Stimulated activated CD4-positive, alpha-beta T cell treated with anti-CD3 and anti-CD28 coated beads, TNF-alpha, amount 100 ng/mL, for 24 hours (primary cell): ENCODE measurements at places on chromosomes 1 and 21.

DNA sequence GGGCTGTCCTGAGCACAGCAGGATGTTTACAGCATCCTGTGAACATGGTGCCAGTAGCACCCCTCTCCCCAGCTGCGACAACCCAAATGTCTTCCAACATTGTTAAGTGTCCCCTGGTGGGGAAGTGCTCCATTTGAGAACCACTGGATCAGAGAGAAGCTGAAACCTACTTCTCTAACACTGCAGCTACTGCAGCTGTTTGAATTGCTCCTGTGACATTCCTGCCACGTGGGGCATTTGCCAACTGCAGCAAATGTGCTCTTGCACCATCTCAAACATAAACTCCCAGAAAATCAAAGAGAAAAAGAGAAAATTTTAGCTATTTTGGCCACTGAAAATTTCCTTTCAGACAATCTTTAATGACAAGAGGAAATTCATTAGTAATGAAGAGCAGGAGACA is 11.0 kb downstream of the SLC2A5 start:
- DNase-seq, result no peak

- no peak for DNase-seq
Measured at GRCh38 chr1:169163059-169163458, 56.6 kb downstream of the ATP1B1 start.

DNA sequence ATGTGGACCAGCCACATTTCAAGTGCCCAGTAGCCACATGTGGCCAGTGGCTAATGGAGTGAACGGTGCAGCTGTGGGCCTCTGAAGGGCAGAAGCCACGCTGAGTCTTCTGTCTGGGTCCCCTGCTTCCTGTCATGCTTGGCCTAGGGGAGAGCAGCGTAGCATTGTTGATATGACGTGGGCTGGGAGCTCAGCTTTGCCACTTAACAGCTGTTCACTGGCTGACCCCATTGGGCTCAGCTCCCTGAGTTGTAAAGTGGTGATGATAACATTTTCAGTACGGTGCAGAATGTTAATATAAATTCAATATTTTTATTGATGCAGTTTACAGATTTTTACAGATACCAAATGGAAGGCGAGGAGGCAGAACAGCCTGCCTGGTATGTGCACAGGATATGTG is 4.5 kb downstream of the PODN start:
- no peak for DNase-seq

GRCh38 chr1:17933501-17933900 is 174.1 kb upstream of the IGSF21 start:
- DNase-seq, result no peak

DNA sequence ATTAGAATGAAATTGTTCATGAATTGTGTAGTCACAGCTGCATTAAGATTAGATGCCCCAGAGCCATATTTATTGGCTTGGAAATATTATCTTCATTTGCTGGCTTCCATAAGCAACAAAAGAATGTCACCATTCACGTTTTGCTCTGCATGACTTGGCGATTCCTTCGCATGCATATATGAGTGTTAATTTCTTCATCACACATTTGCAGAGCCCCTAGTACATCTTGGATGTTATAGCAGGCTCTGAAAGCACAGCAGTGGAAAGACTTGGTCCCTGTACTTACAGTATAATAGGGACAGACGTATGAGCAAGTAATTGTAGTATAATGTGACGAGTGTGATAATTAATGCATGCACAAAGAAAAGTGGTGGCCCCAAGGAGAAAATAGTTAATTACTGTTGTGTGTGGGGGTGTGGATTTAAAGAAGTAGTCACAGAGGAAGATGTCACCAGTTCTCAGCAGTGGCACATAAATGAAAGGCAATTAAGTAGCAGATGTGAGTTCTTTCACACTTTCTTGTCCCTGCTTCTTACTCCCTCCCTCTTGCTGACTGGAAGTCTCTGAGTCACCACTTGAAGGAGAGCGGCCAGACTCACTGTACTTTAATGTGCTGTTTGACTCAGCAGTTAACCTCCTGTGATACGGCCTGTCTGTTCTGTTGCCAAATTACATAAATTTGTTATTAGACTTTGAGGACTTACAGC is 21.0 kb downstream of the S100A10 start:
- DNase-seq, result peak; percentile 26

DNA sequence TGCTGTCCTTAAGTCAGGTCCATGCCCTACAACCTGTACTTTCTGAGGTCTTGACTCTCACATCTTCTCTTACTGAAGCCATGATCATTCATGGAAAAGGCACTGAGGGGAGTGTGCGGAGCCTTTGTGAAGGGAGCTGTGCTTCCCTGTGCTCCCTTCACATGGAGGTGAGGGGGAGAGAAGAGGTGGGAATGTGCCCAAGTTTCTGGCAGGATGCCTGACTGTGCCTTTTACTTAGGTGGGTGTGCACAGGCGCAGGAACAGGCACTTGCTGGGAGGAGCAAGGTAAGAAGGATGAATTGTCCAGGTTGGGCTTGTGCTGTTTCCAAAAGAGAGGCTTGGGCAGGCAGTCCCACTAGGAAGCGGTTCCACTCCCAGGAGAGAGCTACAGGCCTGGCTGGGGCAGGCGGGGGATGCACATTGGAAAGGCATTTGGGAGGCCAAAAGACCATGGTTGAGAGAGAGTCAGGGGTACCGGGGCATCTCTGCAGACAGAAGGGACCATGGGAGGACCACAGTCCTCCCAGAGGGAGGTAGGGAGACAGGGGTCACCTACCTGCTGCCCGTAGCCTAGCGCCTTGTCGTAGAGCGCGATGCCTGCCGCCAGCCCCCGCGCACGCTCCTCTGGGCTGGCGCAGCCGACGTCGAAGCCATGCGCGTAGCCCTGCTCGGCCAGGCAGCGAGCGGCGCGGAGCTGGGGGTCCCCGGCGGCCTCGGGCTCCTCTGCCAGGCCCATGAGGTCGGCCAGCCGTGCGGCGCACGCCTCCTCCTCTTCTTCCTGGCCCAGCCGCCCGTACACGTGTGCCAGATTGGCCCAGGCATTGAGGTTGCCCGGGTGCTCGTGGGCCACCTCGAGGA is 853 bp downstream of the TTC22 start:
- DNase-seq, result no peak

DNA sequence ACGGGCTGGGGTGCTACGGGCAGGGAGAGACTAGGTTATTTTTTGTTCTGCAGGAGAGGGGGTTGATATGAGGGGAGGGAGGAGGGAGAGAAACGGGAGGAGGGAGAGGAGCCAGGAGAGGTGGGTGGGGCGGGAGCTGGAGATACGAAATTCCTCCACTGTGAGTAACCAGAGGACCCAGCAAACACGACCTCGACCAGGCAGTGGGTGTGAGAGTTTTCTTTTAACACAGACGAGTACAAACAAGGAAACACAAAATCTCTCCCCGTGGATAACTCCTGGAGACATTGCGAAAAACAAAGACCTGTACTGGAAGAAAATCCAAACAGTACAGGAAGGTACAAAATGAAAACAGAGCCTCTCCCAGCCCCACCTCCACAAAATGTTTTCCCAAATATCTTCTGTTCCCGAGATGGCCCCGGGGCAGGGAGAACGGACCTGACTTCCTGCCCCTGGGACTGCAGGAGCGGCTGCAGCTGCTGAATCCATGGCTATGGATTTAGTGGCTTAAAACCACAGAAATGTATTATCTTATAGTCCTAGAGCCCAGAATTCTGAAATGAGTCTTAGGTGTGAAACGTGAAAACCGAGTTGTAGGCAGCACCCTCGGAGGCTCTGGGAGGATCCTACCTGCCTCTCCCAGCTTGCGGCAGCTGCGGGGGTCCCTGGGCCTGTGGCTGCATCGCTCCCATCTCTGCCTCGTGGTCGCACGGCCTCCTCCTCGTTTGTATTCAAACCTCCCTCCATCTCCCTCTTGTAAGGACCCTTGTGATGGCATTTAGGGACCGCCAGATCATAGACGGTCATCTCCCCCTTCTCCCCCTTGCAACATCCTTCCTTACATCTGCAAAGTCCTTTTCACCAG is 82.2 kb downstream of the RIPK4 start:
- no peak for DNase-seq

DNA sequence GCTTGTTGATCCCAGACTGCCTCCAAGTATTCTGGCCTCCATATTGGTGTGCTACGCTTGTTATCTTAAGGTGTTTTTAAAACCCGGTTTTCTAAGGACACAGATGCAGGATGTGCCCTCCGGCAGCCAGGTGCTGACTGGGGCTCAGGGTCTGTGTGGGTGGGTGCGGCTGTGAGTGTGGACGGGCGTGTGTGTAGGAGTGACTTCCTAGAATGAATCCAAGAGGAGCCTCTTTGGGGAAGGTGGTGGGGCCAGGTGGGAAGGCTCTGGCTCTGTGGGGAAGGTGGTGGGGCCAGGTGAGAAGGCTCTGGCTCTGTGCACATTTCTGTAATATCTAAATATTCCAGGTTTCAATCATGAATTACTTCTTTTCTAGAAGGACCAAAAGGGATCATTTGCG is 12.8 kb upstream of the TSPEAR start:
- DNase-seq, result no peak

- no peak for DNase-seq
Measured at GRCh38 chr1:97929874-97930851, 9.3 kb upstream of the DPYD start.

DNA sequence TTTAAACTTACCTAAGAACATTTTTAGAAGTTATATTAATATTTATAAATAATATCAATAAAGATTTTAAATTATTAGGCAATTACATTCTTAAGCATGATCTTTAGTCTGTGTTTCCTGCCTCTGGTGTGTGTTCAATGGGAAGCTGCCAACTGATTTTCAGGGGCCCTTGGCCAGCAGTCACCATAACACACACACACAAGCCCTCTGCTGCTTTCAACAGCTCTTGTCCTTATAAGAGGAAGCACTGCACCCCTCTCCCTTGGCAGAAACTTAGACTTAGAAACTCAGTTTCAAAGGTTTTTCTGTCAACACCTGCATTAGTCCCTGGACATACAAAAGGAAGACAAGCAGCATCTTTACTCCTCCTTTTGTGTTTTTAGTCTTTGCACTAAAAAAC is 81.4 kb downstream of the VAV3 start:
- DNase-seq, result no peak

DNA sequence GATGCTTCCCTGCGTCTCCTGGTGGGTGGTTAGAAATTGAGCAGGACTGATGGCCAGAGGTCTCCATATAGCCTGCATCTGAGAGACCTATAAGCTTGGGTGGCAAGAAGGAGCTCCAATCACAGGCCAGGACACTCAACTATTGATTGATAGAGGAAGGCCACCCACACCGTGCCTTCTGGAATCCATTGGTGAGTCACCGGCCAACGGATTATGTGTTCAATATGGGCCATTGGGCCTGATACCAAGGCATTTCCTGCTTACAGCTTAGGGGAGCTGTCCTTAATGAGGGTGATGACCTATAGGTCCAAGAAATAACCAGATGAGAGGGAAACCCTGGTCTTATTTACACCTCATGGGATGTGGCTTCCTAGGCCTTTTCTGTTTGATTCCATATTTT is 115.1 kb downstream of the PLPP3 start:
- DNase-seq, result no peak

DNA sequence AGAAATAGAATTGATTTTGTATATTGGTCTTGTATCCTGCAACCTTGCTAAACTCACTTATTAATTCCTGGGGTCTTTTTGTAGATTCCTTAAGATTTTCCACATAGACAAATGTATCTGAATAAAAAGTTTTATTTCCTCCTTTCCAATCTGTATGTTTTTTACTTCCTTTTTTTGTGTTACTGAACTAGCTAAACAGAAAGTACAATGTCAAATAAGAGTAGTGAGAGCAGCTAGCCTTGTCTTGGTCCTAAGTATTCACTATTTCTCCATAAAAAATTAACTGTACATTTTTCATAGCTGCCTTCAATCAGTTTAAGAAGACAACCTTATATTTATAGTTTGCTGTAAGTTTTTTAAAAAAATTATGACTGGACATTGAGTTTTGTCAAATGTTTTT is 74.9 kb downstream of the FASLG start:
- DNase-seq, result no peak

DNA sequence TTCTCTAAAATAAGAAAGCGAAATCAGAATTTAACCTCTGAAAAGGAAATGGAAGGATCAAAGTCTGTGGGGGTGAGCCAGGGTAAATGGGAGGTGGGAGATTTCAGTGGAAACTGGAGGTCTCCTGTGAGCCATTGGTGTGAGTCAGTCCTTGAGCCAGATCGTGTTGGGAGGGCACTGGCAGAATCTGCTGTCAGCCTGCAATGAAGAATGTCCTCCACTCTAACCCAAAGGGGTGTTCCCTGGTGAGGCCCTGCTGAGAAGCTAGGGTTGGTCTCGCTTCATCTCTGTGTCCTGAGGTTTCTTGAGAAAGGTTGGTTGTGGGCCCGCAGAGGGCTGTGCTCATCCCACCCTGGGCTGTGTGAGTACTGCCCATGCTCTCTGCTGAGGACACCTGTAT is 2.4 kb downstream of the QSOX1 start:
- no peak for DNase-seq

DNA sequence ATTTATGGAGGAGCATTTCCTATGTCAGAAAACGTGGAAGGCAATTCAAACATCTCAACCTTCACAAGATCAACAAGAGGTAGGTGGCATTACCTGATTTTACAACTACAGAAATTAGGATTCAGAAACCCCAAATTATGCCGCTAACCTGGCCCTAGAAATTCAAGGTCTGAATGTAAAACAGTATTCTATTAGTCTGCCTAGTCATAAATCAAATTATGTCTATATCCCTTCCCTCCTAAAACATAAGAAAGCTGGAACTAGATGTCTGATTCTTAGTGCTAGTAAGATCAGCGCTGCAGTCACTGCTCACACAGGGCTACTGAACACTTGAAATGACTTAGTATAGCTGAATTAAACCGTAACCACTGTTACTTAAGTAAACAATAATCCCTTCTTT is 1.4 kb downstream of the TOMM20 start:
- no peak for DNase-seq

GRCh38 chr1:58968360-58968952 is 184.6 kb upstream of the JUN start:
- no peak for DNase-seq

DNA sequence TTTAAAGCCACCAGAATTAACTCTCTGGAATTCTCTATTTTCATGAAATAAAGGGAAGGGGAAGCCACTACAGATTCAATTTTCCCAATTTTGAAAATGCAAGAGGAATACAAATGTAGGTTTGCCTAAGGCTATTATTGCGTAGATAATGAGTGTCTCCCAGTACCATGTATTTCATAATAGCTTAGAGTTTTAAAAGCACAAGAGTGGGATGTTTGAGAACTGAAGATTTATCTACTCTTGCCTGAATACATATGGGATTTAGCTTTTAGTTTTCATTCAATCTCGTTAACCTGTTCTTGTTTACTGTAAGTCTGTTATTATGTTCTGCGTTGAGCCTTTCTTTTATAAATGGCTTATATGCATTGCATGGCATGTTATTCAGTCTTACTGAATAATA is 795.1 kb downstream of the BRINP3 start:
- DNase-seq, result no peak

GRCh38 chr21:24903994-24904635 is 703.2 kb downstream of the MRPL39 start:
- DNase-seq, result no peak

DNA sequence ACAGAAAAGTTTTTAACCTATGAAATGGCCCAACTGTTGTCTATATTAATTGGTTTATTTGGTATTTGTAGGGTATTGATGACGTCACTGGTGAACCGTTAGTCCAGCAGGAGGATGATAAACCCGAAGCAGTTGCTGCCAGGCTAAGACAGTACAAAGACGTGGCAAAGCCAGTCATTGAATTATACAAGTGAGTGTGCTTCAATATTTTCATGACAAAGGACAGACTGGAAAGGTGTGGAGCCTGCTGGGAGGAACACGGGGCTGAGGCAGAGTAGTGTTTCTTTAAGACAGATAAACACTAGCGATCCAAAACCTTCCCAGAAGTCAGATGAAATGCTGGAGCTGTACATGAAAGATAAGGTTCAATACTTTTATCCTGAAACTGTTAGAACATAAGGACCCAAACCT is 76.7 kb downstream of the AK4 start:
- DNase-seq, result no peak
